ENCODE measurements at places on chromosomes 2 and 18.

DNA sequence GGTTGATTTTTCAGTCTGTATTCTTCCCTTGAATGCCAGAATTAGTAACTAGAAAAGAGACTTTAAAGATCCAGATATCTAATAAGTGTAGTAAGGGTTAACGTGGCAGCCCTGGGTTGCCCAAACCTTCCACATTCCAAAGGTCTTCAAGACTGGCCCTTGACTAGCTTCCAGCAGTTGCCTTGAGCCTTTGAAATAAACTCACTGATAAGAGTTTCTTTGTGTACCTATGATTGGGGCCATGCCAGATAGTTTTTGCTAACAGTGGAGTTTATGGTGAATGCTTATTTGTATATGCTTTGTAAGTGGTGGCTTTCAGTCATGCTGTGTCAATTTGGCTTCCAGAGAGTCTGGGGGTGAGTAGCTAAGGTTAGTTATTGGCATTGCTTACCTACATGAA, 722.3 kb downstream of the RNF144A start:
- DNase-seq, result no peak

GRCh38 chr2:54941248-54941984, 108.8 kb downstream of the RTN4 start:
- no peak for DNase-seq

GRCh38 chr2:229370509-229370908, 99.4 kb upstream of the PID1 start:
- no peak for DNase-seq

GRCh38 chr2:169112841-169113240, 43.5 kb downstream of the DHRS9 start:
- DNase-seq, result no peak

GRCh38 chr18:10518595-10519255, 7.1 kb upstream of the NAPG start:
- DNase-seq, result no peak

GRCh38 chr2:12605366-12605765, 111.4 kb upstream of the TRIB2 start:
- DNase-seq, result no peak

- DNase-seq, result no peak
Observed at GRCh38 chr2:173760553-173760952, 204.6 kb downstream of the SP3 start.

DNA sequence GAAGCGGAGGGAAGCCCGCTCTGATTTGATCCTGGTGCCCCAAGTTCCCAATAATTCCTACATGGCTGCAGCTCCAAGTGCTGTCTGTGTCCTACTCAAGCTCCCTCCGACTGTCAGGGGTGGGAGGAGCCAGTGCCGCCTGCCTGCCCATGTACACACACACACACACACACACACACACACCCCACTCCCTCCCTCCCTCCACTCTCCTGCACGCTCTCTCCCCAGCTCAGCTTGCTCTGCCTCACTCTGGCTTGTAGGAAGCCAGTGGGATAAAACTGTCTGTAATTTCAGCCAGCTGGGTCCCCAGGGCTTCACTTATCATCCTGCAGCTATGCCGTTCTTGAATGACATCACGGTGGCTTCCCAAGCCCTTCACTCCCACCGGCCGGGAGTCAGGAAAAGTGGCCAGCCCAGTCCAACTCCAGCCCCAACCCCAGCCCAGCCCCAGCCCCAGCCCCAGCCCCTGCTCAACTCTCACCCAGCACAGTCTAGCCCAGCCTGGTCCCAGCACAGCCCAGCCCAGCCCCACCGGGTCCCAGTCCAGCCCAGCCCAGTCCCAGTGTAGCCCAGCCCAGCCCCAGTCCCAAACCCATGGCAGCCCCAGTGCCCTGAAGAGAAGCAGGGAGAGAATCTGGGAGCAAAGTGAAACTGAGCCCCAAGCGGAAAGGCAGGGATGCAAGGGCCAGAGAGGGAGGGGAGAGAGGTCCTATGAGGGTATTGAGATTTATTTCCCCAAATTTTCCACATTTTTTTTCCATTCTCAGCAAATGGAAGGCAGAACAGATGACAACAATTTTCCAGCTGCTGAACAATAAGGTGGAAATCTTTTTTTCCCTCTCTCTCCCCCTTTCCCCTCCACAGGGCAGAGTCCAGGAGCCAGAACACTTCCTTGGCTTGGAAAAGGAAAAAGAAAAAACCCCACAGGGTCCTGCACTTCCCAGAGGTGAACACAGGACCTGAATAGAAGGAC, 144.0 kb downstream of the TNS1 start:
- DNase-seq, result no peak

DNA sequence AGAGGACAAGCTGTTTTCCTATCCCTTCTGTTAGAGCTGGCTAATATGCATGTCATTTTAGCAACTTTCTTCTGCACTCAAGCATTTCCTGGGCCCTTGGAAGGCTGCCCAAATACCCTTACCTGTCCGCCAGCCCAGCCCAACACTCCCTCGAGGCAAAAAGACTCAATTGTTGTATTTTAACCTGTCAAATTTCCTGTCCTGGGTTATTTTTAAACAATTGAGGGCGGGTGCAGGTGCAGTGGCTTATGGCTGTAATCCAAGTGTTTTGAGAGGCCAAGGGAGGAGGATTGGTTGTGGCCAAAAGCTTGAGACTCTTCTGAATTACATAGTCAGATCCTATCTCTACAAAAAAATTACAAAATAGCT, 125.0 kb upstream of the ARHGAP28 start:
- no peak for DNase-seq

DNA sequence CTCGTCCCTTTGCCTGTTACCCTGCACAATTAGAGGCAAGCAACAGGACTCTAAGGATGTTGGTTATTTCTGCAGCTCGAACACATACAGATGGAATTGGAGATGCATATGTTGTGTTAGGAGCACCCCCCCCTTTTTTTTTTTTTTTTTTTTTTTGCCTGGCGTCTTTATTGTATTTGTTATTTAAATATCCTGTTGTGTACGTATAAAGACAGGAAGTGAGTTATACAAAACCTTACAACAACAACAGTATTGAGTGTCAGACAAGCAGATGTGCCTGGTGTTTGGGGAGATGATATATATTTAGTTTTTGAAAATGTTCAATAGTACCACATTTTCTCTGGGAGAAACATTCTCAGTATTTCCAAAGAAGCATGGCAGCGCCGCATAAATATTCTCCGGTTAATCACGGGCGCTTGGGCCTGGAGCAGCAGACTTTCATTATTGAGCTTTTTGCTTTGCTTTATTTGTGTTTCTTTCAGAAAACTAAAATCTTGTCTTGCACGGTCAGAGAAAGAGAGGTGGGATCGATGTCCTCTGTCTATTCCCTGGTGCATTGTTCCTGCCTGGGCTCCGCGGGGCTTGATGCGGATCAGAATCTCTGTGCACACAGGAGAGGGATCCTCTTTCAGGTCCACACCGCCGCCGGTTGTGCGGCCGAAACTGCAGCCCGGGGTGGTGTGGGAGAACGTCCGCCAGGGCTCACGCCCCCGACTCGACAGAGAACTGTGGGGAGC, 23.2 kb upstream of the ZNF516 start:
- peak; percentile 33 for DNase-seq

DNA sequence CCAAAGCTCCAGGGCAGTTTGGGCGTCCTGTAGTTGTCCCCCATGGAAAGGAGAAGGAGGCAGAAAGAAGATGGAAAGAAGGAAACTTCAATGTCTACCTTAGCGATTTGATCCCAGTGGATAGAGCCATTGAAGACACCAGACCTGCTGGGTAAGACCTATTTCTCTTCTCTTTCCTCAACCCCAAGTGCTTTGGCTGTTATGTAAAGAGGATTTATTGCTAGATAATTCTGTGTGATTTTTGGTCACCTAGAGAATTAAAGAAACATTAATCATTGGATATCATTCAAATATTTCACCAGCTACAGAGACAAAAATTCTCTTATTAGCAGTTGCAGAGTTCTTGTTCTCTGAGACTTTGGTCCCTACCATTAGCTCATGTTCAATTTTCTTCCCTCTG, 1.9 kb downstream of the GALNT5 start:
- DNase-seq, result no peak

DNA sequence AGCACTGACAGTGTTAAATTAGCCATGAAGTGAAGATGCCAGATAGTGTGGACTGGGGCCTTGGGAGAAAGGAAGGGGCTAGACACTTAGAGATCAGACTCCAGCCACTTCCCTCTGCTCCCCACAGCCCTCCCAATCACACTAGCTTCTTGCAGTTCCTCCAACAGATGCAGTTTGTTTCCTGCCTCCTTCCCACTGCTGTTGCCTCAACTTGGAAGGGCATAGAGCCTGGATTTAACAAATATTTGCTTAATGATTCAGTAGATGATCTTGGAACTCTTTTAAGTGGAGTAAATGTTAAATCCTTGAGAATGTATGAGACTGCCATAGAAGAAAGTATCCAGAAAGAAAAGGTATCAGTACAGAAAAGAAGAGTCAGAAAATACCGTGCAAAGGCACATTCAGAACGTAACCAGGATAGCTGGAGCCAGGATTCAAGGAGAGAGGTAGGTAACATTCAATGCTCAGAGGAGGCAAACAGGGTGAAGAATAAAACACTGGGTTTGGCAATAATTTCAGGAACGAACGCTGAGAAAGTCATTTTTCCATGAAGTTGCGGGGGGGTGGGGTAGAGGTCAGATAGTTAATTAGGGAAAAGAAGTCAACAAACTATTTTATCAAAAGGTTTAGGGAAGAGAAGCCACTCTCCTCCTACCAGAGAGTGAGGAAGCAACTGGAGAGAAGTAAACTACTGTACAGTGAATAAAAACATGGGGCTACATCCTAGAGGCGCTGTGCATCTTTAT, 1.3 kb upstream of the BZW1 start:
- DNase-seq, result no peak

- no peak for DNase-seq
Observed at GRCh38 chr2:168424112-168424951, 31.7 kb upstream of the CERS6 start.

GRCh38 chr2:67719351-67719750, 322.2 kb downstream of the ETAA1 start:
- no peak for DNase-seq

All from CD4-positive, alpha-beta T cell treated with Interleukin-1 beta for 1 hour (primary cell).